ENCODE measurements at places on chromosomes 12 and 14. TPM values are rescaled to one million over a fixed set of nuclear protein-coding genes. Genes with fewer than 3 reads are reported as not detected.

Gene SAMD15
- total RNA-seq = not detected

Gene KLHL33
- 0.31 TPM for total RNA-seq

Gene CMA1
- total RNA-seq = not detected

Gene FLRT2
- total RNA-seq = not detected

Gene SLC38A4
- not detected for total RNA-seq

Gene CPNE6
- not detected for total RNA-seq

Gene PZP
- total RNA-seq = not detected

Gene NKX2-1
- total RNA-seq = not detected

Gene ITGB7
- total RNA-seq = 180 TPM

Gene KRT8
- 0.63 TPM for total RNA-seq

Gene TTLL5
- total RNA-seq = 26.4 TPM

Gene HIGD1C
- not detected for total RNA-seq

All from CD4-positive, alpha-beta T cell (primary cell).